ENCODE measurements at places on chromosomes 5 and 9. TPM values are rescaled to one million over a fixed set of nuclear protein-coding genes. Genes with fewer than 3 reads are reported as not detected.
A peak's percentile ranks its signal among the peaks of the same experiment; 100 is the strongest.

GRCh38 chr9:105385381-105385985, 62.4 kb upstream of the FSD1L start:
- peak; percentile 27 for DNase-seq

- DNase-seq, result peak; percentile 66
Measured at GRCh38 chr9:21890696-21891095, 88.3 kb downstream of the MTAP start.

GRCh38 chr5:51389577-51390463, 6.6 kb downstream of the ISL1 start:
- DNase-seq, result no peak

DNA sequence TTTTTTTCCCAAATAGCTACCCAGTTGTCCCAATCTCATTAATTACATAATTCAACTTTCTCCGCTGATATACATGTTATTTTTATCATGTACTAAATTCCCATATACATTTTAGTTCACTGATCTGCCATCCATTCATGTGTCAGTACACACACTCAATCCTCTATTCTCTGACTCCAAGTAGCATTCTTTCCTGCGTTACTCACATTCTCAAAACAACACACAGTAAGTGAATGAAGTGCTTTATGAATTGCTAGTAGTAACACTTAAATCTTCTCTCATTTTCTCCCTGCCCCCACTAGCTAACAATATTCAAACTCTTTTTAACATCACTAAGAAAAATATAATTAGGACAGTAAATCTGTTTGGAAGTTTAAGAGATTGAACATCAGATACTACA, 8.9 kb downstream of the ZNF366 start:
- peak; percentile 68 for DNase-seq

GRCh38 chr9:123528501-123528900, 172.5 kb downstream of the CRB2 start:
- no peak for DNase-seq

- DNase-seq, result peak; percentile 63
Measured at GRCh38 chr5:36599986-36600779, 6.2 kb upstream of the SLC1A3 start.

- no peak for DNase-seq
Measured at GRCh38 chr5:63085561-63085960, 506.9 kb downstream of the LRRC70 start.

GRCh38 chr5:118611332-118611945, 376.9 kb downstream of the DTWD2 start:
- no peak for DNase-seq

- peak; percentile 65 for DNase-seq
Measured at GRCh38 chr9:87290241-87291052, 207.2 kb upstream of the DAPK1 start.

DNA sequence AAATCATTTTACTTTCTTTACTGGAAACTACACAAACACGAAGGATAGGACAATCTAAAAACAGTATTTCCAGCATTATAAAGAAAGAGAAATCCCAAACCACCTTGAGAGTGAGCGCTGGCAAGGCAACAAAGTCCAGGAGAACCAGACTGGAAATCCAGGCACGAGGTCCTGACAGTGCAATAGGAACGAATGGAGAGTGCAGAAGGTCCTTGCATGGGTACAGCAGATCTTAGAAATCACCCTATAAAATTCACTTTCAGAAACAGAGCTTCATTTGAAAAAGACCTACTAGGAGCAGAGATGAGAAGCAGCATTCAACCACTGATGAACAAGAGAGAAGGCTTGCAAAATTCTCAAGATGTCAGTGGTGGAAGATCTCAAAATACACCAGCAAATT, 133.7 kb upstream of the ST8SIA4 start:
- DNase-seq, result no peak

DNA sequence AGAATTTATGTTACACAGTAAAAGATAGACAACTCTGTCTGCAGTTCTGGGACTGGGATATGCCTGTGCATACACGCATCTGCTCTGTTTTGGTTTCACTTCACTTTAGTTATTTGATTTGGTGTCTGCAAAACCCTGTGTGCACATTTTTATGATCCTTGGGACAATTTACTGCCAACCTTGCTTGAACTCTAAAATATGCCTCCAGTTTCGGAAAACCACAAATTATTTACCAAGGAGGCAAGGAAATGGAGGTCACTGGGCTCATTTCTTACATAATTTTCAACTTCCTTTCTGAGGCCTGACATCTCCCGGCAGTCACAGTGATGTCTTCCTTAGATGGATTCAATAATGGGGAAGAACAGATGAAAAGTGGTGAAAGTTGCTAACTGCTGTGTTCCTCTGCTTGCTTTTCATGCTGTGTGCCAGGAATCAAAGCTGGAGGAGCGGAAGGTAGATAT, 61.2 kb upstream of the TAF11L2 start:
- DNase-seq, result no peak

The ORM2 gene
- not detected for total RNA-seq

The ACSL6 gene
- not detected for total RNA-seq

Measured in astrocyte (in vitro differentiated cells and primary cell).